MV-4-11 (cell line): ENCODE measurements at places on chromosomes 7 and 10.

- DNase-seq: no peak
Observed at GRCh38 chr10:127406018-127406550, 143.0 kb upstream of the NPS start.

DNA sequence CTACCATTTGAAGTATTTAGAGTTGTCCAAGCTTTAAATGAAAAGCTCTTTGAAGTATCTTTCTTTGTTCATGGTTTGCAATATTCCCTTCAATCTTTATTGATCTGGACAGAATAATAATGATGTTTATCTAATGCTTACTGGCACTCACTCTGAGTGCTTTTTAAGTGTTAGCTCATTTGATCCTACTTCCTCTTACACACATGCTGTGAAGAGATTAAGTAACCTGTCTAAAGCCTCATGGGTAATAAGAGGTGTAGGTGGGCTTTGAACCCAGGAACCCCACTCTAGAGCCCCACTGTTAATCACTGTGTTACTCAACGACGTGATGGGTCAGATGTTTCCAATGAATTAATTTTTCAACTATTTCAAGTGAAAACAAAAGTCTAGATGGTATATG lies 31.1 kb upstream of the ADD3 start:
- no peak for DNase-seq

DNA sequence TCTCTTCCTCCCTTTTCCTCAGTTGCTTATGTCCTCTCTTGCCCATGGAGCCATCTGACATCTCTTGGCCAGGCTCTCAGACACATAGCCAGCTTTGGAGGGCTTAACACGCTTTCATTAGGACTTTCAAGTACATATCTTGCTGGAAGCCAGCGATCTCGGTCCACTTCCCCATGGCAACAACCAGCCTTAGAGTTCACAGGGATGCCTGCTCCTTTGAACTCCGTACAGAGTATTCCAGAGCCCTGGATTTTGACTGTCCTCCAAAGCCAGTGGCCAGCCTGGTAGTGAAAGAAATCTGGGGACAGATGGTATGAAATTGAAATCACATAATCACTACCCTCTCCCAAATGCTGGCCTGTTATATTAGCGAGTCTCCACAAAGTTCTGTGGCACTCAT lies 370.5 kb upstream of the NPVF start:
- no peak for DNase-seq

GRCh38 chr10:96683065-96683464 lies 37.2 kb downstream of the PIK3AP1 start:
- DNase-seq: no peak

GRCh38 chr10:29237786-29238185 lies 51.1 kb upstream of the LYZL1 start:
- DNase-seq: no peak

DNA sequence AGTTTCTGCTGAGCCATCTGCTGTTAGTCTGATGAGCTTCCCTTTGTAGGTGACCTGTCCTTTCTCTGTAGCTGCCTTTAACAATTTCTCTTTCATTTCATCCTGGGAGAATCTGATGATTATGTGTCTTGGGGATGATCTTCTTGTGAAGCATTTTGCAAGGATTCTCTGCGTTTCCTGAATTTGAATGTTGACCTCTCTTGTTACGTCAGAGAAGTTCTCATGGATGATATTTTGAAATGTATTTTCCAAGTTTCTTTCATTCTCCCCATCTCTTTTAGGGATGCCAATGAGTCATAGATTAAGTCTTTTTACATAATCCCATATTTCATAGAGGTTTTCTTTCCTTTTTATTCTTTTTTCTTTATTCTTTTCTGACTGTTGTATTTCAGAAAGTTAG lies 184.2 kb upstream of the BET1 start:
- DNase-seq: no peak

DNA sequence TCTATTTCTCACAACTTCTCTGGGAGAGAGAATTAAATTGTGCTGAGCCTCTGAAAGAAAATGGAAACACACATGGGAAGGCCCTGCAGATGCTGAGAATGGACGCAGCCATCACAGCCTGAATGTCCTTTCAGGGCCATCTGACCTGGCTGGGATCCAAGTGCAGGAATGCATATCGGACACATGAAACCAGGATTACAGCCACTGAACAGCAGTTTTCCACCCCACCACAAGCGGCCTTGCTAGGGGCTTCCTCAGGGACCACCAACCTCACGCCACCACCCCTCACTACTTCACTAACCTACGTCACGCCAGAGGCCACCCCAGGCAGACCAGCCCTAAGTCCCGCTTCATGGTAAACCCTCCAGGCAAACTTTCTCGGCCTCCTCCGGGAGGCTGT lies 103.3 kb downstream of the DIP2C start:
- no peak for DNase-seq

GRCh38 chr7:137958470-137959431 lies 43.1 kb downstream of the CREB3L2 start:
- peak; percentile 58 for DNase-seq

GRCh38 chr7:98703916-98704315 lies 86.8 kb downstream of the NPTX2 start:
- peak; percentile 17 for DNase-seq

DNA sequence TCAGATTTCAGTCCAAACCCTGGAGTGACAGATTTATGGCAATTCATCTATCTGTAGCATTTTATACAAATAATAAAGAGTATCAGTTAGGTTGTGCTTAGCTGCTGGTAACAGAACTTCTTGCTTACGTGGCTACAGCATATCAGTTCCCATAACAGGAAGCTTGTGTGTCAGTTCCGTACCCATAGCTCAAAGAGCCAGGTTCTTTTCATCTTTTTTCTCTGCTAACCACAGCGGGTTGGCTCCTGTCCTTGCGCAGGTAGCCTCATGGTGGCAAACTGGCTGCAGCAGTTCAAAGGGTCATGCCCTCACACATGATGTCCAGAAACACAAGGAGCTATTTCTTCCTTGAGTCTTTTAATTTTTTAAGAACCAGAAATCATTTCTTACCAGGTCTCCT lies 1041.8 kb downstream of the GATA3 start:
- no peak for DNase-seq

DNA sequence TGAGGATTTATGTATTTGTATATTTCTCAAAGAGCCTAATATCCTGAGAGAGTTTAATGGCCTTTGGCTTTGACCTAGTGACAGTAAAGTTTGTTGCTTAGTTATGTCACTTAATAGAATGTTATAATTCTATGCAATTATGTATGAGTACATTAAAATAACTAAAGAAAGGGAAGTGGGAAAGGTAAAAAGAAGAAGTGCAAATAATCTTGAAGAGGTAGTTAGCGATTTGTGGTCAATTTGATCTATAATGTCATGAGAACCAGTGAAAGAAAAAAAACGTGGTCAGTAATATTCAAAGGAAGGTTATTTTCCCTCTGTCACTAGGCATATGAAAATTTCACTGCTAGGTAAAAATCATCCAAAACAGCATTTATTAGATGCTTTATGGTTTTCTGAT lies 143.4 kb upstream of the LSM8 start:
- DNase-seq: peak; percentile 35

- DNase-seq: no peak
Observed at GRCh38 chr7:32062150-32062549, 8.1 kb downstream of the PDE1C start.

GRCh38 chr10:6071181-6072175 lies 9.3 kb upstream of the IL2RA start:
- DNase-seq: peak; percentile 48

GRCh38 chr7:134834689-134835462 lies 55.4 kb downstream of the CALD1 start:
- DNase-seq: no peak

DNA sequence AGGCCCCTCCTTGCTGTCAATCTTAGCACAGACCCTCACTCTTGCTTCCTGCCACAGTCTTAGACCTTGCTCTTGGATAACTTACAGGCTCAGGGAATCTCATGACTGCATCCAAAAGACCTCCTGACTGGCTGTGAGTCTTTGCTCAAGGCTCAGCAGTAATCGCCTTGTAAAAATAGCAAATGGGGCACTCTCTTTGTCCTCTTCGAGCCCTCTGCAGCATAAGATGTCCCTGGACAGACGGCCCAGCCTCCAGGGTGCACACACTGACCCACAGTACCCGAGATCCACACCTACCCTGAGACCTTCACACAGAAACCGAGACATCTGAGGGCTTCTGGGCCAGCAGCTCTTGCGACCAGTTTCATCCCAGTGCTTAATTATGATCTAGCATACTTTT lies 65.9 kb upstream of the DDC start:
- DNase-seq: no peak

DNA sequence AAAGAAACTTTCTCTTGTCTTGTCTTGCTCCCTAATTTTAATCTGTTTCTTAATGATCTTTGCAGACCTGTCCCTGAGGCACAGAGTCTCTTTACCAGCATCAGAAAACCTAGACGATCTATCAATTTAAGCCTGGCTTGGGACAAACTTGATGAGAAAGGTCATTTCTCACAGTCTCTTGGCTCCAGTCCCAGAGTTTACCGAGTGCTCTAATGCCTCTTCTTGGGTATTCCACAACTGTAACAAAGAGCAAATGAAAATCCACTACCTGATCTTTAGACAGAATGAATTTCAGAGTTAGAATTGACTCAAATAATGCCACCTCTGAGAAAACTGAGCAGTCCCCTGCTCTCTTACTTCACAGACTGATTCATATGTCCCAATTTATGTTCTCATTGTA lies 106.4 kb upstream of the DNAJB12 start:
- no peak for DNase-seq

- no peak for DNase-seq
Observed at GRCh38 chr7:55121249-55121648, 102.4 kb downstream of the EGFR start.

DNA sequence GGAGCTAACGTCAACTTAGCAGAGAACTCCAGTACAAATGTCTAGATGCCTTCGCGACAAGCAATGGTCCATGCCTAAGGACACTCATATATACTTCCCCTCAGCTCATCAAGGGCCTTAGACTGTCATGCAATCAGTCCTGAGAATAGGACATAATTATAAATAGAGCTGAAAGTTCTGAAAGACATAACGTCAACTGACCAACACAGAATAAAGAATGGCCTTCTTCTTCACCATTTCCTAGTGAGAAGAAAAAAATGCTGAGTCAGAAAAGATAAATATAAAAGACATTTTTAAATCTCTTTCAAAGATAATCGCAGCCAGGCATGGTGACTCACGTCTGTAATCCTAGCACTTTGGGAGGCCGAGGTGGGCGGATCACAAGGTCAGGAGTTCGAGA lies 83.2 kb downstream of the ARMH3 start:
- DNase-seq: peak; percentile 50

DNA sequence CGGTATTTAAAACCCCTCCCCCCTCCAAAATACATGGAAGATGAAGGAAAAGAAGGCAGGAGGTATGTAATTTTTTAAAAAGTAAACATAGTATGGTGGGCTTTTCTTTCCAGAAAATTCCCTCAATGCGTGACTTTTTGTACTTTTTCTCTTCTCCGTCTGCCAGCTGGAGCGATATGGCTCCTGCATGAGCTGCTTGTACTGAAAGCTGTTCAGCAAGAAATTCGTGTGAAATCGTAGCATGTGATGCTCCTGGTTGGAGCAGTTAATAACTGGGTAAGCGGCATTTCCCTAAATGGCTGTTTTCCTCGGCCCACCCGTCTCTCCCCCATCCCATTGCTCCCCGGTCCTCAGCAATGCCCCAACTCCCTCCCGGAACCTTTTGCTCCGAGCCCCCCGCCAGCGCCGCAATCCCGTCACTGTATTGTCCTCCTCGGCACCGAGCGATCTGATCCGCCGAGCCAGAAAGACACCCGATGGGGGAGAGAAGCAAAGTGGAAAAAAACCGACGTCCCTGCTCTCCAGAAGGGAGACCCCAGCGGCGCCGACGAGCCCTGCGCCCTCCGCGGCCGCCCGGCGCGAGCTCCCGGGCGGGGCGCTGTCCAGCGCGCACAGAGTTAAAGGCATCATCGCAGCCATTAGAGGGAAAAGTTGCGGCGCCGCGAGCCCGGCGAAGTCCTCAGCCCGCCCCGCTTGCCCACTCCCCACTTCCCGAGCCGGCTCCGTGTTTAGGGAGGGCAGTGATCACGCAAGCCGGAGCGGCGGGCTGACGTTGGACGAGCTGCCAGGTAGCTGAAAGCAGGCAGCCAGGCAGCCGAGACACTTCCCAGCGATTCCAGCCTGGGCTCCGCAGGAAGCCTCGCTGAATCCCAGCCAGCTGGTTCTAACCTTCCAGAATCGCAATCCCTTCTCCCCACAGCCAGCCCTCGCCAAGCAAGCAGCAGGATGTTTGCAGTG lies at the start of gene VSTM2A:
Gene VSTM2A, plus strand, starts transcription at position 707 of the 957 bp plus-strand sequence. CDS start 356 bp downstream, outside the sequence.
- no peak for DNase-seq

DNA sequence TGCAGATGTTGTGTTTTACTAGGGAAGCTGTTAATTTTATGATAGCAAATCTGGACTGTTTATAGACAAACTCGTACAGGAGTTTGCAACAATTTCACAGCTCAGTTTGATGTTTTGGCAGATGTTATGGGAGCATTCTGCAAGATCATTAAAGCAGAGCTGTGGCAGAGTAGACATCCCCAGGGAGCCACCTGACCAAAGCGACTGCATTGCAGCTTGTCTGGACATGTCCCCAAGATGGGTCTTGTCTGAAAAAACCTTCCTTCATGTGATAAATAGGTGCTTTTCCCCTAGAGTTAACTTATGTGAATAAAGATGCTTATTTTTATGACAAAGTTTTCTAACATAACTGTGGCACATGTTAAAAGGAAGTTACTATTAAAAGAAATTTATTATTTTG lies 91.2 kb upstream of the GPR141 start:
- DNase-seq: no peak

DNA sequence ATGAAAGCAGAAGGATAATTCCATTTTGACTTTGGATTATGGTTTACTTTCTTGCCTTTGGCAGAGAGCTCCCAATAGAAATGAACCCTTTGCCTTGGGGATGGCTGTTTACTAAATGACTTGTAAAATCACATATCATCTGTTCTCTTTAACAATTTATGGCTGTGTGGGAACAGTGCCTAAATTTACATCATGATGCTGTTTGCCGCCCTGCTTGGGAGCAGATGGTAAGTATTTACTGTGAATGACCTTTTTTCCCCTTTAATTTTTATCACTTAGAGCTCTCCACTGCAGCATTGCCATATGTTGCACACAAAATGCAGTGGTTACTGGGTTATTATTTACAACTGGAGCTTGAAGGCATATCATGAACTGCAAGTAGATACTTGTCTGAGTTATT lies 13.4 kb downstream of the HEPACAM2 start:
- DNase-seq: no peak

DNA sequence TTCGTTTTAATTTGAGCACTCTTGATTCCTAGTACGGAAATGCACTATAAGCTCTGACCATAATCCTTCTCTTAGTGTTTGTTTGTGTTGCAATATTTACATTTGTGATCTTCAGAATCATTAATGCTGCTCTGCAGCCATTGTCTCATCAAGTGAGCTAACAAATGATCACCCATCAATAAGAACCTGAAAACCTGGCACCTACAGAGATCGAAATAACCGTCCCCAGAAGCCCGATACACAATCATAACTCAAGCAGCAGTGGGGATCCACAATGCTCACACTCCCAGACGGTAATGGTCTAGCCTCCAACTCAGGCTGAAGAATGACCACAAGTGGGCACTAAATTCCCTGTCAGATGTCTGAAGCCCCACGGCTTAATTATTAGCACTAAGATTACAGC lies 156.0 kb upstream of the NFE2L3 start:
- no peak for DNase-seq

- DNase-seq: peak; percentile 42
Observed at GRCh38 chr7:112452102-112452888, 2.0 kb downstream of the IFRD1 start.
